Retina (tissue), 1 donor: ENCODE measurements at places on chromosomes 1 and 21.

GRCh38 chr21:39737376-39738000, 7.5 kb upstream of the IGSF5 start:
- DNase-seq = no peak

- DNase-seq = peak; percentile 84
Observed at GRCh38 chr1:15326691-15327588, 79.9 kb downstream of the FHAD1 start.

- no peak for DNase-seq
Observed at GRCh38 chr21:44946254-44947041, 6.6 kb downstream of the SLX9 start.

DNA sequence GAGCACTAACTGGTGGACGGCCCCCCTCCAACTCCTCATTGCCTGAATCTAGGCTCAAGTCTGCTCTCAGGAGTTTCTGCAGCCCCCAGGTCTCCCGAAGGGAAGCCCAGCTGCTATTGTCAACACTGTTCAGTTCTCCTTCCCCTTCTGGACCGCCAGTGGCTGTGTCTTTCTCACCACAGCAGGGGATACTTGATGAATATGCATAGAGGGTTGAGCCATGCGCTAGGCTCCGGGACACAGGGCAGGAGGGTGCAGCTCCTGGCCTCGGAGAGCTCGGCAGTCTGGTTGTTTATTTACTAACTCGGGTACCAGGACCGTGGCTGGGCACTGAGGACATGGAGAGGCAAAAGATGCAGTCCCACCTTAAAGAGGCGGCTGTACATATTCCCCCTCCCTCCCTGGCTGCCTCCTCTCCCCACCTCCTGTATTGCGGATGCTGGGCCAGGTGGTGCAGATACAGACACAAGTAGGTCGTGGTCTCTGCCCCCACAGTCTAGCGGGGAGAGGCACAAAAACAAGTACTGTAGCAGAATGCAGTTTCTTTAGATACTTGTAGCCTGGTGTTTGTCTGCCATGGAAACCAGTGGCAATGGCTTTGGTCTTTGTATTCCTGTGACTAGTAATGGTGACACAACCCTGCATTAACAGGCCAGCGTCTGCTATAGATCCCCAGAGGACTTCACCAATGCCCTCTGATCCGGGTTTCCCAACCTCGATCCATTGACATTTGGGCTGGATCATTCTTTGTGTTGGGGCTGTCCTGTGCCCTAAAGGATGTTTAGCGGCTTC, 26.2 kb downstream of the ARHGEF10L start:
- DNase-seq = peak; percentile 68

DNA sequence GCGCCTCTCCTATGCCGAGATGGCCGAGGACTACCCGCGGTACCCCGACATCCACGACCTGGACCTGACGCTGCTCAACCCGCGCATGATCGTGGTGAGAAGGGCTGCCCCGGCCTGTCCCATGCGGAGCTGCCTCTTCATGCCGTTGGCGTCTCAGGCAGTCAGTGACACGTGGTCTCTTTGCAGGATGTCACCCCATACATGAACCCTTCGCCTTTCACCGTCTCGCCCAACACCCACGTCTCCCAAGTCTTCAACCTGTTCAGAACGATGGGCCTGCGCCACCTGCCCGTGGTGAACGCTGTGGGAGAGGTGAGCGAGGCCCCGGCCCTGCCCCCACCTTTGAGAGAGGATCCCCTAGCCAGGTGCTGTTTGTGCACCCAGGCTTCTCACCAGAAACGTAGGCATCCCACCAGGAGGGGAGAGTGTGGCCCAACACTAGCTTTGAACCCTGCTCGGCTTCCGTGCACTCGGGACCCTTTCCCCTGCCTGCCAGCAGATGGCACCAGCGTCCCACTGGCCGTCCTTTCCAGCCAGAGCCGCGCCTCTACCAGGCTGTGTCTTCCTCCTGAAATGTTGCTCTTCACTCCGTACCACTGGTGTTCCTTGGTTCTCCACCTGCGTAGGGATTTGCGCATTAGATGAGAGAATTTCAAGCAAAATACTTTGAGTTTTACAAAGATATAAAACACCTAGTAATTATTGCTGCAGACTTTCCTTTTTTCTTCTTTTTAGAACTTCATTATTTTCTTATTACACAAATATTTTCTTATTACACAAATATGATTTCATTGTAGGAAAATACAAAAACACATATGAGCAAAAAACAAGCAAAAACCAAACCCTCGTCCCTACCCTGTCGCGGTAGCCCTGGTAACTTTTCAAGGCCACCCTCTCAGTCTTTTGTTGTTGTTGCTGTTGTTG, 9.0 kb downstream of the NPPA start:
- DNase-seq = peak; percentile 74

GRCh38 chr1:229452956-229453801, 19.3 kb upstream of the ACTA1 start:
- no peak for DNase-seq

GRCh38 chr1:94731891-94732290, 88.3 kb upstream of the SLC44A3 start:
- no peak for DNase-seq

DNA sequence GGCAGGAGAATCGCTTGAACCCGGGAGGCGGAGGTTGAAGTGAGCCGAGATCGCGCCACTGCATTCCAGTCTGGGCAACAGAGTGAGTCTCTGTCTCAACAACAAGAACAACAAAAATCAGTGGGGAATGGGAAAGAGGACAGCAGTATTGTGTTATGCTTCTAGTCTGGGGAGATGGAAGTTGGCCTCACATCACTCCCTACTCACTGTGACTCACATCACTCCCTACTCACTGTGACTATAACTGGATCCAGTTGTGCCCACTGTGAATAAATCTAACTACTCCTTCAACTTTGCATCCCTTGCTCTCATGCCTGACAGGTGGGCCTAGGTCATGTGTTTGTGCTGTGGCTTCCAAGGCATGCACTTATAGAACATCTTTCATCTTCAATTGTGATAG, 285.4 kb upstream of the USP24 start:
- DNase-seq = no peak
